Cortex of kidney (tissue), 1 donor: ENCODE measurements at places on chromosomes 2 and 18.

DNA sequence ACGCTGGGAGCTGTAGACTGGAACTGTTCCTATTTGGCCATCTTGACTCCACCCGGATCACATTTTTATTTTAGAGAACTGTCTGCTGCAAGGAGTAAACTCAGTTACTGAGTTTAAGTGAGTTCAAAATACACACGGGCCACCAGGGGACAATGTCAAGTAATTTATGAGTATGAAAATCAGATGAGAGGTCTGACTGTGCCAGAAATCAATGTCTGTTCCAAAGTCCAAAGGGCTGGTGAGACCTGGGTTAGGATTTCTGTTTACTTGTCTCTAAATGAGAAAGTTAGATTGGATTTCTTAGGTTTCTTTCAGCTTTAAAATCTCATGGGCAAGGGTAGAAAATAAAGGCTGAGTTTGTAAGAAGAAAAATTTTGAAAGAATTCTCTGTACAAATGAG is 465.8 kb upstream of the MEIS1 start:
- no peak for DNase-seq

DNA sequence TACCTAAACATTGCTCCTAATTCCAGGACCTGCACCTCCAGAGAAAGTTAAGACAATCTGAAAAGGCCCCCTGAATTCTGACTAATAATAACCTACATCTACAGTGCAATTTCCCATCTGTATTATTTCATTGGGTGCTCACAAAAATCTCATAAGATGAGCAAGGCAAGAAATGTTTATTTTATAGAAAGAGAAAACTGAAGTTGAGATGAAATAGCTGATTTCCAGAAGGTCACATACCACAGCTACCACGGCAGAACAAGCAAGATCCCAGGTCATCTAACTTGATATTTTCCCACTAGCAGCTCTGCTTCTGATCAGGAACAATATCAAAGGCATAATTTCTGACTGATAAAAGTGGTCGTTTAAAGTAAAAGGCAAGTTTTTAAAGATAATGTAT is 105.8 kb upstream of the COL5A2 start:
- DNase-seq, result no peak

GRCh38 chr2:3398857-3399256 is 19.4 kb downstream of the TRAPPC12 start:
- no peak for DNase-seq

DNA sequence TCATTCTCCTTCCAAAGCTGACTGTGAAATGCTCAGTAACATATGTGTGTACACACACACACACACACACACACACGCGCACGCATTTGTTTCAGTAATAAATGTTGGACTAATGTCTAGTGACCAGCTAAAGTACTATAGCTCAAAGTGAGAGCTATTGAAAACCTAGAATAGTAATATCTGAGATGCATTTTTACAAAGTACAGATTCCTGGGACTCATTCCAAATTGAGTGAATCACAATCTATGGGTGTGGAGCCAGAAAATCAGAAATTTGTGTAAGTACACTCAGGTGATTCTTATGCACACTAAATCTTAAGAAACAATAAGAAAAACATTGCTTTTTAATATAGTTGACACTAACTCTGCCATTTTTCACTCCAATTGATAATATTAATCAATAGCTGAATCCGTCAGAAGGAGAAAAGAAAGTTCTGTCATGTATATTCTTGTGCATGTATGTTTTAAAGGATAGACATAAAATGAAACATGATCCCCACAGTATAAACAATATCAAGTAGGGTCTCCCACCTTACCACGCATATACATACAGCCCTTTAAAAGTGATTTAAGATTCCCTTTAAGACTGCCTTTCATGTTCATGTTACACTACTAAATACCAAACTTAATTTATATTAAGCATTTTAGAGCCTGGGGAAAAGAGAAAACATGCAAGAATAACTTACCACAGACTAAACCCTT is 123.5 kb downstream of the ATAD2B start:
- no peak for DNase-seq

DNA sequence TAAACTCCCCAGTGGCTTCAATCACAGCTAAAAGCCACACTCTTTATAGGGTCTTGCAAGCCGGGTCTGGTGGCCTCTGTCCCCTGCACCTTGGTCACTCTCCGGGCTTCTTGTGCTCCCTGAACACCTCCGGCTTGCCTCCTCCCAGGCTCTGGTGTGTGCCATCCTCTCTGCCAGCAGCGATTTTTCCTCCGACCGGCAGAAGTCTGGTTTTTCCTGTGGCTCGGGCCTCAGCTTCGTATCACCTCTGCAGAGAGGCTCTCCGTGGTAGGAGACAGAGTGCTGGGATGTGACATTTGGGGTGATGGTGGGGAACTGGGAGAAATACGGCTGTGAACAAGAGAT is 58.8 kb upstream of the HPCAL1 start:
- no peak for DNase-seq

- no peak for DNase-seq
These were observed 84.8 kb upstream of the GATA6 start for GRCh38 chr18:22084547-22084946.

GRCh38 chr2:72395096-72395495 is 247.4 kb upstream of the CYP26B1 start:
- DNase-seq, result no peak

DNA sequence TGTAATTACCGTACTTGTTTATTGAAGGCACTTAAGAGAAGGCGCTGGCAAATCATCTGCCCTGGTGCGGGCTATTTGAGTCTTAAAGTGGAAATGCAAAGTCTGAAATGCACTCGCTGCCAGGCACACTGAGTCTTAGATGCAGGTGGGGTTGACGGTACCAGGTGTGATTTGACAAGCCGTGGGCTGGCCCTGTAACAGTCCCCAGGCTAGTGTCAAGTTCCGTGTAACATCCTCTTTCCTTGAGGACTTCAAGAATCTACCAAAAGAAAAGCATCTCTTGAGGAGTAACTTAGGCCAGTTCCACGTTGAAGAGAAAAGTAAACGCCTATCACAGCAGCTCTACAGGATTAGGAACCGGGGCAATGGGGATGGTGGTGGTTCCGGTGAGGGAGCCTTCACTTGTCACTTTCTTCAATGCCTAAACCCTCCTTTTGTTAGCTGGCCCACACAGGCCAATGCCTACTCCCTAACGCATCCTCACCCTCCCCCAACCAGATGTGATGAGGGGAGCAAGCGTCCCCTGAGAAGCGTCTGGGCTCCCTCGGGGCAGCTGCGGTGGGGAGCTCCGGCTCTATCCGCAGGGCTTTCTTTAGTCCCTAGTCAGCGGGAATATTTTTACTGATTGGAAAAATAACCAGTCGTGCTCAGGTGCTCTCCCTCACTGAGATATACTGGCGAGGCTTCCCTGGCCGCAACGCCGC is 1.5 kb upstream of the UGP2 start:
- DNase-seq, result no peak

DNA sequence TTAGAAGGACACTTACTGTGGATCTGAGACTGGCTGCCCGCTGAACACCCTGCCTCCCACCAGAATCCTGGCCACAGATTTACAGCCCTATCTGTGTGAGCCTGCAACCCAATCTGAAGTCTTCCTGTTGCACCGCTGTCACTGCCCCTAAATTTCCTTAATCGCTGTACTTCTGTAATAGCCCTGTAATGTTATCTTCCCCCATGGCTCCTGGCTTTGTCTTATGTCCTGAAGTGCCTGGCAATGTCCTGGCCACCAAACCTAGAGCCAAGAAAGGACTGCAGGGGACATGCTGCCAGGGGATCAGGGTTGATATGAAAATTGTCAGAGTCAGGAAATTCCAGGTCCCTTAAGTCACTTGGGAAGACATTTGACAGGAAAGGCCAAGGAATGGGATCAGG is 52.7 kb downstream of the FHOD3 start:
- no peak for DNase-seq
